H9 (cell line): ENCODE measurements at places on chromosomes 1 and 21. TPM values are rescaled to one million over a fixed set of nuclear protein-coding genes. Genes with fewer than 3 reads are reported as not detected.

The OR6K6 gene
- total RNA-seq = not detected in 2 replicates

The MYCL gene
- total RNA-seq = 17.6 and 18.4 TPM in 2 replicates

The FMO1 gene
- total RNA-seq = not detected in 2 replicates

The ATP6V1G3 gene
- total RNA-seq = not detected in 2 replicates

The BMP8B gene
- total RNA-seq = 0.33 and 0.42 TPM in 2 replicates

The SPATC1L gene
- total RNA-seq = 32.8 and 36.0 TPM in 2 replicates

The DENND2C gene
- 3.4 and 3.6 TPM in 2 replicates for total RNA-seq

The DPH5 gene
- total RNA-seq = 49.4 and 51.7 TPM in 2 replicates

The FAM177B gene
- total RNA-seq = not detected in 2 replicates

The AGT gene
- total RNA-seq = not detected in 2 replicates

The CCDC30 gene
- 1.4 and 1.8 TPM in 2 replicates for total RNA-seq

The GPR153 gene
- total RNA-seq = 8.9 and 9.6 TPM in 2 replicates

The FCGR3B gene
- total RNA-seq = not detected in 2 replicates
